ENCODE measurements at places on chromosomes 12 and 14.

DNA sequence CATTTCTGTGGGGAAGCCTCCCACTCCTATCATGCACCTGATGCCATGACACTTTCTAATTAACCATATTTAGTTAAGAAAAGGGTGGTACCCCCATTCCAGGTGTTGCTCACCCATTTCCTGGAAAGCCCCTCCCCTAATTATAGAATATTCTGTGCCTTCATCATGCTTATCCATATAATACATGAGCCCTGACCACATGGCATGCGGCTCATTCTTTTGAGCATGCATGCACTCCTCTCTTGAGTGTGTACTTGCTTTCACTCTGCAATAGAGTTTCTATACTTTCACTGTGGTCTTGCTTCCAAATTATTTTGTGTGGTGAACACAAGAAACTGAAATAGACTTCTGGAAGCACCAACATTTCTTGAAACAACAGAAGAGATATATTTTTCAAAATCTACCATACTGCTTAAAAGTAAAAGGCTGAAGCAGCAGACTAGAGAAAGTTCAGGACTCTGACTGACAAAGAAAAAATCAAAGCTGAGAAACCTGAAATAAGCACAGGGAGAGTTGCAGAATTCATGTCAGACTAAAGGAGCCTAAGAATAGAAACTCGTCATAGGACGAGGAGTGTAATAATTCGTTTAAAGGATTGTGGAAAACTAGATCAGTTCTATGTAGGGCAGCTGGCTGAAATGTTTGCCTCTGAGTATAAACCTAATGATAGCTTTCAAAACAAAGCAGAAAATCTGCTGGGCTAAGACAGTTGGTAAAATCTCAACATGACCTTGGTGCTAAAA lies 144.8 kb downstream of the KITLG start:
- DNase-seq: no peak

DNA sequence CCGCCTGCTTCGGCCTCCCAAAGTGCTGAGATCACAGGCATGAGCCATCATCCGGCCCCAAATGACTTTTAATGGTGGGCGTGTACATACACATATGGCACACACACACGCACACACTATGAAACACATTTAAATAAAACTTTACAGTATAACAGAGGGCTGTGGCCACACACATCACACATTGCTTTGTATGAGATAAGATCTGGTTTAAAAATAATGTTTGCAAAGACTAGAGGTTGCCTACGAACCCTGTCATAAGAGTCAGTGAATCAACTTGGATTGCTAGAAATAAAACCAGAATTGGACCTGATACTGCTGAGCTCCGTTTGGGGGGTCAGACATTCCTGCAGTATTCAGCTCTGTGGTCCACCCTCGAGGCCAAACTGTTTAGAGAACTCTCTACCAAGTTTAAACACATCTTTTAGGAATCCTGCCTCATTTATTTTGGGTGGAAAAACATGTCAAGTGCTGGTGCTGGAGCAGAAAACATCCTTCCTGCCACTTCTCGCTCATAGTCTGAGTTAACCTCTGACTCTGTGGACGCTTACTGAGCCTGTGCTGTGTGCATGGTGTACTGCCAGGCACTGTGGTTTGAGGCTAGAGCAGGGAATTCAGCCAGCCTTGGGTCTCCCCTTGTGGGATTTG lies 47.8 kb upstream of the EML1 start:
- no peak for DNase-seq

- DNase-seq: no peak
These were observed 30.7 kb upstream of the PWP1 start for GRCh38 chr12:107654873-107655272.

DNA sequence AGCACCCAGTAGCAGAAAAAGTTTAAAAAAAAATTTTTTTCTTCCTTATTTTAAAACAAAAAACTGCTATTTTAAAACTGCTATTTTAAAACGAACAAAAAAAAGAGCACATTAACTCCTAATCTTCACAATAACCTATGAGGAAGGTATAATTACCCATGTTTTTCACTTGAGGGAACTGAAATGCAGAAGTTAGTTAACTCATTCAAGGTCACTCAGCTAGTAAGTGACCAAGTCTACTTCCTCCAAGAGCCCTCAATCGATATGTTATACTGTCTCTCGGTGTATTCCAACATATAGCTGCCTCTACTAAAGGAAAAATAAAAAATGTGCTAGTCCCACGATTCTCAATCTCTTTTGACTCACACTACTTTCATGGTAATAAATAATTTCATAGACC lies 7.8 kb downstream of the RPAP3 start:
- no peak for DNase-seq

- no peak for DNase-seq
These were observed at the start of gene GPRC5A for GRCh38 chr12:12891080-12891880. Gene GPRC5A (plus strand): TSS chr12:12891562. CDS start chr12:12908250, 16,688 bp downstream.

GRCh38 chr12:26297396-26298070 lies 102.2 kb downstream of the SSPN start:
- DNase-seq: no peak

- DNase-seq: no peak
These were observed 6.8 kb downstream of the CCDC198 start for GRCh38 chr14:57486767-57487379.

GRCh38 chr14:53793790-53794505 lies 162.7 kb downstream of the BMP4 start:
- DNase-seq: no peak

DNA sequence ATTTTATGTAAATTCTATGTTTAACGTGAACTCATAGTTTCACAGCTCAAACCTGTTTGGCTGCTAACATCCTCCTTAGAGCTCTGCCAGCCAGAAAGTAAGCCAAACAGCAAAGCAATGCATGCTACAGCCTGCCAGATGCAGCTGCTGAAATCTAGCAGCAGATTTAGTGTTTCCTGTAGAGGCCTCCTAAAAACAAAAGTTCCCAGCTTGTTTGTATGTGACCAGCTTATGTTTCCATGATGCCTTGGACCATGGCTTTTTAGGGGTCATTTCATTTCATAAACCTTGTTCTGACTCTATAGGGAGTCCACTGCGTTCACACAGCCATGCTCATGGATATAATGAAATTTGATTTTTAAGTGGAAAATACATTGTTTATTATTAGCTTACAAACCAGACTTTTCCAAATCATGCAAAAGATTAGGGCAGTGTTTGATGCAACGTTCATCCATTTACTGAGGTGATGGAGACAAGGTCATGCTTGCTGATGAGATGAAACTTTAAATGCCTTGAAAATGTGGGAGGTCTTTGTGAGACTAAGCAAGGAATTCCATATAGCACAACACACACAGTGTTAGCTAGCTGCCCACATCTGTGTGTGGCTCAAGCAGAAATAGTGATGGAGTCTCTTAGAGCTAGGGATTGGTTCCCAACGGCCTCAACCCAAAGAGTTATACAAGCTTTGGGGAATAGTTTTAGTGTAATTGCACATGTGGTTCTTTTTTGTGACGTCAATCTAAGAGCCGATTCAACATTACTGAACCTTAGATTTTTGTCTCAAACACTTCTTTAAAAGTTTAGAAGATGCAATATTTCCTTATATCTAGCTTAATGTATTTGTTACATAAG lies 157.5 kb upstream of the LRIG3 start:
- DNase-seq: no peak

DNA sequence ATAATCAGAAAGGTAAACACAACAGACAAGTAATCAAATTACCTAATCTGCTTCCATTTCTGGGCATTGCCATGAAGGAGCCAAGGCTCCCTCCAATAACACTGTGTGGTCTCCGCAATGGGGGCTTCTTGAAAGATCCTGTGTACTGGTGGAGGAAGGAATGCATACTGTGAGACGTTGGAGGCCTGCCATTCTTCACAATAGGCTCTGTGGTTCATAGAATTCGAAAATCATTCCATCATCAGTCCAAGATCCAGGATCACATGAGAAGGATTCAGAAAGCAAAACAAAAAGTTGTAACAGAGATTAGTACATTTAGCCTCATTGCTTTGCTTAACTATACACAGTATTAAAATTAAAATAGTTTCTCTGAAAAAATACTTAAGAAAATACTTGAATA lies 76.3 kb downstream of the CDK17 start:
- DNase-seq: no peak

DNA sequence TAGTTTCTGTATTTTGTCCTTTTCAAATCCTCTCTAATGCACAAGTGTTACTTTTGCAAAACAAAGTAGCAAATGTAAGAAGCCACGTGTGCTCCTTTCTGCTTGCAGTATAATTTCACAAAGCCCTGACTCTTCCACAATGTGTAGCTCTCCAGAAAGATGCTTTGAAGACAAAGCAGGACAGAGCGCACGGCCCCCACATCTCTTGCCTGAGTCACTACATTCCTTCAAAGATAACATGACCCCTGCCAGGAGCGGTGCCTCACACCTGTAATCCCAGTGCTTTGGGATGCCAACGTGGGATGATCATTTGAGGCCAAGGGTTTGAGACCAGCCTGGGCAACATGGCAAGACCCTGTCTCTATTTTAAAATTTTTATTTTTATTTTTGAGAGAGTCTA lies 40.5 kb downstream of the JAG2 start:
- no peak for DNase-seq

- DNase-seq: no peak
These were observed 3.9 kb downstream of the PALS1 start for GRCh38 chr14:67245104-67245503.

- no peak for DNase-seq
These were observed 210.5 kb downstream of the LRRK2 start for GRCh38 chr12:40435251-40435650.

GRCh38 chr12:98911396-98911795 lies 266.3 kb downstream of the APAF1 start:
- no peak for DNase-seq

GRCh38 chr12:132444957-132445883 lies 44.7 kb upstream of the FBRSL1 start:
- DNase-seq: peak; percentile 33

GRCh38 chr12:116408489-116409250 lies 131.2 kb upstream of the MED13L start:
- DNase-seq: no peak

DNA sequence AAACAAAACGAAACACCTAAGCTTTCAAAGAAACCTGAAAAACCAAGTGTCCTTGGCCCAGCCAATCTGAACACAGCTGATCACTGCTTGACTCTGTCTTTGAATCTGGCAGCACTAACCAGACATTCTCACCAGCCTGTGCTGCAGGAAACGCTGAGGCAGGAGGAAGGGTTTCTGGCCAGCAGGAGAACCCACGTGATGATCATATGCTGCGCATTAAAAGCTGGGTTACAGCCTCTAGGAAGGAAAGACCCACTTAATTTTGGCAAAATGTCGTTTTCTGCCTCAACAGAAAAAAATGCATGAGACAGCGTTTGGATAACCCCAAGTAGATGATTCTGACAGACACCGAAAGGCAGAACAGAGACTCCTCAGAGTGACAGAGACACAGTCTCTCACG lies 9.8 kb downstream of the APPL2 start:
- no peak for DNase-seq

DNA sequence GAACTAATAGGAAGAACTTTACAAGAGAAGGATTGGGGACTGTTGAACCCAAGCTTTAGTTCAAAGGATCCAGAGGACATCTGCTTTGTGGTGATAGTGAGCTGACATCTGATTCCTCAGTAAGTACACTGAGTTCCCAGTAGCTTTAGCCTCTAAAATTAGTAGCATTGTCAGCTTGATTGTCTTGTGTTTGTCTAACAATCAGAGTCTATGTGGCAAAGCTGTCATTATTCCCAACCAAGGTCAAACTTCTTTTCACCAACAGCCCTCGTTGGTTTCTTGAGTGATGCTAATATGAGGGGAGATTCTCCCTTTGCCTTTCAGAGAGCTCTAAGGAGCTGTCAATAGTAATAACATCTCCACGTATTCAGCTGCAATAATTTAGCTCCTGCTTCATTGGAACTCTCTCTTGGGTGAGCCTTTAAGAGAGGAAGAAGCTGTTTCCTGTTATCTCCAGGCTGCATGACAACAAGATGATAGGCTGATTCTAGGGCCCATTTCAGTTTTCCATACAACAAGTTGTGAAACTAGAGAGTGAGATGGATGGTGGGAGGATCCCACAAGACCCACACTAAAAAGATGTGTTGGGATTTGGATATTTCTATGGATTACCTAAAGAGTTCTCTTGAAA lies 46.7 kb downstream of the TGFB3 start:
- no peak for DNase-seq

GRCh38 chr12:118328486-118329330 lies 44.0 kb downstream of the TAOK3 start:
- DNase-seq: no peak

GRCh38 chr14:99350751-99351150 lies 78.8 kb upstream of the BCL11B start:
- no peak for DNase-seq

GRCh38 chr14:51821822-51822221 lies 38.6 kb upstream of the GNG2 start:
- DNase-seq: no peak

DNA sequence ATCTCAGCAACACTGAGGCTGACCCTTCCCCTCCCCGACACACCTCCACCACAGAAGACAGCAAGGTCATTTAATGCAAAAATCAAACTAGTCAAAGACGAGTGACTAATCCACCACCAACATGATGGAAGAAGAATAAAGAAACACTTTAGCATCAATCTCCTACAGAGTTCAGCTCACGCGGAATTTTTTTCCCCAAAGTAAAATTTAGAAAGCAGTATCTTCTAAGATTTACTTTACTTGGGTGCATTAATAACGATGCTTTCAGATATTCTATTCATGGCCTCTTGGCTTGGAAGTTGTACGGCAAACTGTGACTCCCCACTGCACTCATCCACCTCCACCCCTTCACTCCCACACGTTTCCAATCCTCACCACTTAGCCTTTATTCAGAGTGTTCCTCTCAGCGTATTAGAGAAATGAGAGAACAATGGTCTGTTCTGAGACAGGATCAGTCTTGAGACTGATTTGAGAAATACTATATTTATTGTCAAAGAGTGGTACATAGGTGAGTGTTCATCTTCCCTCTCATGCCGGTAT lies 1.9 kb downstream of the EGLN3 start:
- no peak for DNase-seq

- DNase-seq: no peak
These were observed 135.5 kb downstream of the ANO2 start for GRCh38 chr12:5809586-5809985.
